ENCODE measurements at places on chromosomes 3 and 15.
A peak's percentile ranks its signal among the peaks of the same experiment; 100 is the strongest.

DNA sequence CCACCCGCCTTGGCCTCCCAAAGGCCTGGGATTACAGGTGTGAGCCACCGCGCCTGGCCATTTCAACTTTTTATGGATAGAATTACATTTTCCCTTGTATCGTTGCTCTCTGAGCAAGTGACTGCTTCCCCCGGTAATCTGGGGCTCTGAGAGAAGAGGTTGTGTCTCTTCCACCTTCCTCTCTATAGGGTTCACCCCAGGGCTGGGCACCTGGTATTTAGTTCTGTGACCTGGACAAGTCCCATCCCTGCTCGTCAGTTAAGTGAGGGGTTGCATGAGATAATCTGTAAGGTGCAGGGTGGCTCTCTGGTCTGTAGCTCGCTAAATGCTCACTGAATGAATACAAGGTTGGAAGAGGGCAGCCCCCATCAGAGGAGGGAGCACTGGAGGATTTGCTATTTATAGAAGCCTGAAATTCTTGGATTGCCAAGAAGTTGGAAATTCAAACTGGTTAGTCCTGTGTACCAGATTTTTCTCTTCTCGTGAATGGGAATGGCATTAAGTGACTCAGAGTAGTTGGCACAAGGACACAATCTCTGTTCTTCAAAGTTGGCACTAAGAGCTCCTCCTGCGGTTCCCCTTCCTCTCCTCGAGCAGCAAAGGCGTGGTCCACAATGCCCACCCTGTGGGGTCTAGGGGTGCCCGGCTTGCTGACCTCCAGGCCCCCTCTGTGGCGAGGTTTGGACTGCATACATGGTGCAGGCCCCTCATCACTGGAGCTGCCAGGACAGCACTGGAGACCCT lies 68.1 kb upstream of the DLG1 start:
- DNase-seq = no peak

- no peak for DNase-seq
Observed at GRCh38 chr3:86257955-86258641, 732.9 kb downstream of the VGLL3 start.

DNA sequence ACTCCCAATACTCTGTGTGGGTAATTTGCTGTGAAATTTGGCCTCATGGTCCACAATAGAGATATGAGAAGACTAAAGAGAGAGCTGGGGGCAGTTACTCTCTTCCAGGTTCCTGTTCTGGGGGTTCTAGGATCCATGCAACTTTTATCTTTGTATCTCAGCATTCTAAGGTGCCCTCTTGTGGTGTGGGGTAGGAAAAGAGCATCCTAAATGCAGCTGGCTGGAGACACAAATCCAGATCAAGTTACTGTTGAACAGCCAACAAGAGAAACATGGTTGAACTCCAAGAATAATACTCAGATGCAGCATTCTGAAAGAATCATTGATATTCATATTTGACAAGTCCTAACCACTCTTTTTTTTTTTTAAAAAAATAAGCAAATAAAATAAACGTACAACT lies 238.2 kb downstream of the GREM1 start:
- DNase-seq = peak; percentile 44

DNA sequence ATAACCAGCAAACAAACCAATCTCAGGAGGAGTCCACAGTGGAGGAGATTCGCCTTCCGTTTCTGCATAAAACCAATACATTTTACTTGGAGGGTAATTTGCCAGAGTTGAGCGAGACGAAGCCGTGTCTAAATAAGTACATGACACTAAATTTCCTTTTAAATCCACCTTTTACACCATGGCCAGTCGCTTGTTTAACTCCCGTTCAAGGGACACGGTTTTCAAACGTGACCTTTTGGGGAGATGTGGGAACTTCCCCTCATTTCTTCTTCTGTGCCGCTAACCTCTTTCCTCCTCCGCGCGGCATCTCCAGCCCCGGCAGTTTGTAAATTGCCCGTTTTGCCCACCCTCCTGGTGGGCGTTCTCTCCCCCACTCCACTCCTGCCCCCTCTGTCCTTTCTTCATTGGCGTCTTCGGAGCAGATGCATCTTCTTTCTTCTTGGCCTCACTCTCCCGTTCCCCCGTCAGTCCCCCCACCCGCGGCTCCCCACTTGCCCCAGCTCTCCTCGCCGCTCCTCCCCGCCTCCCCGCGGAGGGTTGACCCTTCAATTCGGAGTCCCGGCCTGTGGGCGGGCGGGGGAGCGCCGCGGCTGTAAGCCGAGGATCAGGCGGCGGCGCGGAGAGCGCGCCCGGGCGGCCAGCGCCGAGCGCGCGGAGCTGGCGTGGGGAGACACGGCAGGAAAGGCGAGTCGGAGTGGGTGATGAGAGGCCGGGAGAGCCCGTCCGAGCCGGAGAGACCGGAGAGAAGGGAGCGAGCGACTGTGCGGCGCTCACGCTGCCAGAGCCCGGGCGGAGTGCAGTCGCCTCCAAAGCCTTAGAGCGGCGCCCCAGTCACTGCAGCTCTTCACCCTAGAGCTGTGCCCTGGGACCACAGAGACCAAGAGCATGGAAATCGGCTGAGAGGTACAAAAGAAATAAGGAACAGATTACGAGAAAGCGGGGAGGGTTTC lies at the start of gene NLGN1:
Gene NLGN1 (plus strand): TSS at position 584 of the 950 bp plus-strand sequence.
- peak; percentile 79 for DNase-seq

DNA sequence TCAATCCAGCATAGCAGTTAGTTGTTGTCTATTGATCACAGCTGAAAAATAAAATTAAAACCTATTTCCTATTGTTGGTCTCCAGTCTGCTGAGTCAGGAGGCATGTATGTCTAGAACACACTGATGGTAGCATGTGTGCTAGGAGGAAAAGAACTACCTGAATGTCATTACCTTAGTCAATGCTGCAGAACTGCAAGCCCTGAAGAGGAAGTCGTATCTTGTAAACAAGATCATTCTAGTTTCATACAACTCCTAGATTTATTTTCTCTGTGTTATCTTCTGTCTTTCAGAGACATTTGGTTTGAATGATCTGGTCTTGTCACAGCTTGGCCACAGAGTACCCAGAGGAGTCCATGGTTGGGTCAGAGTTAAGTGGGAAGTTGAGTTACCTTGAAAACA lies 110.0 kb upstream of the MRPL3 start:
- no peak for DNase-seq

GRCh38 chr3:36796881-36797280 lies 32.5 kb upstream of the DCLK3 start:
- DNase-seq = no peak

Data from H7 (cell line).